GM12892 (cell line): ENCODE measurements at places on chromosomes 1 and 21.

GRCh38 chr1:16267690-16268180 lies 30.8 kb upstream of the CPLANE2 start:
- DNase-seq = no peak

- DNase-seq = no peak
These were observed 11.6 kb downstream of the POGZ start for GRCh38 chr1:151447696-151448095.

- no peak for DNase-seq
These were observed 352.5 kb downstream of the ADGRL2 start for GRCh38 chr1:82153272-82153629.

- no peak for DNase-seq
These were observed 174.2 kb upstream of the CHODL start for GRCh38 chr21:18070392-18070791.

DNA sequence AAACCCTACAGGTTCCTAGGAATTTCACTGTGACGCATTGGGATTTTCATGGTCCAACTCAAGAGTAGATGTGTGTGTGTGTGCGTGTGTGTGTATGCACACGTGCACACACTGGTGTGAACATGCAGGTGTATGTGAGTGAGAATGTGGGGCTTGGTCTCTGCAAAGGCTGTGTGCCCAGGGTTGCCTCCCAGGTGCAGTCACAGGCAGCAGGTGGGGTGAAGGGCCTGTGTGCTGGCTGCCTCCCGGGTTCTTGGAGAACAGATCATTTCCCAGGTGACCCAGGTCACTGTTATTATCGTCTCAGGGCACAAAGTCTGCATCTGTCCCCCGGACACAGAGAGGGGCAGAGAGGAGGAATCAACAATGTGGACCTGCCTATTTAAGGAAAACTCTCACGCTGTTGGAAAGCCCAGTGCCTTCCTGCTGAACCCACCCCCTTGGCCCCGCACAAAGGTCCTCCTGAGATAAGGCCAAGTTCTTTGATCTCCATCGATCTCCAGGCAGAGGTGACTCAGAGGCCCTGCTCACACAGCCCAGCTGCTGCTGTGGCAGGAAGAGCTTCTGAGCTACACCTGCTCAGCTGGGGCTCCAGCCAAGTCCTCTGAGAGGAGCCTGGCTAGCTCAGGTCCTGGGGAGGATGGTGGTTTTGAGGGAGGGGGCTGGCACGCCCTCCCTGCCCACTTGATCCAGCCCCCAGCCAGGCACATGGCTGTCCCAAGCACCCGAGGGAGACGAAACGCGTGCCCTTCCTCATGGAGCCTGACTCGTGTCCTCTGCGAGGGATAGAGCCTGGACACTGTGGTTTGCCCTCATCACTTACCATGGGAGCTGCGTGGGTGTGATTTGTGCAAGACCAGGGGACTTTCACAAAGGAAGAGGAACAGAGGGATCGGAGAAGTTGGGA lies 134.0 kb upstream of the ARHGEF16 start:
- no peak for DNase-seq

DNA sequence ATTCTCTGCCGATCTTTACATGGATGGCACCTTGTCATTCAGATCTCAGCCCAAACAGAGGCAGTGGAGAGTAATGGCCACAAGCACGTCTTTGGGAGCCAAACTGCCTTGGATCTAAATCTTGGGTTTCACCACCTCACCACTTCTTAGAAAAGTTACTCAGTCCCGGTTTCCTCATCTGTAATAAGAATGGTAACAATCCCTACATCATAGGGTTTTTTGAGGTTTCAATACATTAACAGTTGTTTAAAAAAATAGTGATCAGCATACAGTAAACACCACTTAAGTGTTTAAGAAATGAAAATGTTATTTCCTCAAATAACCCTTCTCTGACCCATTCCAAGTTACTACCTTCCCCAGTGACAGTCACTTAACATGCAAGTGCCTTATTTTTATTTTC lies 38.5 kb upstream of the KCNA3 start:
- no peak for DNase-seq

DNA sequence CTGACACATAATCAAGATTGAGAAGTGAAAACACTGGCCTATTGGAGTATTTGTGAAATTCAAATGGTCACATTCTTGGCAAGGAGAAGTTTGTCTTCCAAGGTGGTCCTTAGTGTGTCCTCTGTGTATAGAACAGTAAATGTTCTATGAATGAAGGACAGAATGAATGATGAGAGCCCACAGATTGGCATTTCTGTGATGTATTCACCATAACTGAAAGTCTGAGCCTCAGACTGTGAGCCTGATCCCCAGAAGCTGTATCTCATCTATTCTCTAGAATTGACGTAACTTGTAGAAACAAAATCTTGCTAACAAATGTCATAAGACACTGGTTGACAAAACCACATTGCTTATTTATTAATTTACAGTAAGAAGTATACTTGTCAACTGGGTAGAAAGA lies 111.5 kb upstream of the ETV3 start:
- DNase-seq = no peak

GRCh38 chr1:5885471-5886139 lies 106.6 kb downstream of the NPHP4 start:
- no peak for DNase-seq

DNA sequence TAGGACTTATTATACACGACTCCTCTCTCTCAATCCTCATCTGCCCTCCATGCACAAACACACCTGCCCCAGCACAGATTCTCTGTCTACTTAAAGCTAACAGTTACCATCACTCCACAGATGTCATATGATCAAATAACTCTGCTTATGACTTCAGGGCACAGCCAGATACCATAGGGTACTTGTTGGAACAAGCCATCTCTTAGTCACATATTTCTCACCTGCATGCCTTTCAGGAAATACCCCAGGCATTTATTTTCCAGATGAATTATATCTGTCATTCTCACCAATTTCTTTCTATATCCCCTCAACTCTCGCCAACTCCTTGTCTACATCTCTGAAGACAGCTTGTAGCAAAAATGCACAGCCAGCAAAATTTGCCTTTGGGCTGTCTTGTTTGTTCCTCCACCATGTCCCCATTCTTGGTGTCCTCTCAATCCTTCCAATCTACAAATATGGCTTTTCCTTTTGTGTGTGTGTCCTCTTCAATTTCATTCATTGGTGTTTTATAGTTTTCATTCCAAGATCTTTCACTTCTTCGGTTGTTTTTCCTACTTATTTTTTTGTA lies 353.9 kb upstream of the CAMK1G start:
- DNase-seq = no peak

DNA sequence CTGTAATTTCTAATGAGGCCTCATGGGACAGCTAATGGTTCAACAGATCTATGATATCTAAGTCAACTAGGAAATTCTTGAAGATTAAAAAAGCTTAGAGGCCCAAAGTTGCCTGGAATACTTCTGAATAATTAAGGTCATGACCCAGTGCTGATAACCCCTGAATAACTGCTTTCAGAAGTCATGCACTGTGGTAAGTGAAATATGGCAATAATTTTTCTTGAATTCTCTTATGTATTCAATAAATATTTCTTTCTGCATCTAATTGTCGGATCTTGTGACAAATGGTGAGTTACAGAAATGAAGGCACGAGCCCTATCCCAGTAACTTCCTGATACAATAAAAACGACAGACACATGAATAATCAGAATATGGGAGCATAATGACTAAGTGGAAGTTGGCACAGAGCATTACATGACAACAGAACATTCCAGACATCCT lies 219.3 kb upstream of the GREM2 start:
- DNase-seq = no peak

GRCh38 chr1:62823556-62823955 lies 39.6 kb downstream of the ATG4C start:
- DNase-seq = no peak

GRCh38 chr1:176932114-176933104 lies 232.1 kb downstream of the ASTN1 start:
- DNase-seq = no peak

DNA sequence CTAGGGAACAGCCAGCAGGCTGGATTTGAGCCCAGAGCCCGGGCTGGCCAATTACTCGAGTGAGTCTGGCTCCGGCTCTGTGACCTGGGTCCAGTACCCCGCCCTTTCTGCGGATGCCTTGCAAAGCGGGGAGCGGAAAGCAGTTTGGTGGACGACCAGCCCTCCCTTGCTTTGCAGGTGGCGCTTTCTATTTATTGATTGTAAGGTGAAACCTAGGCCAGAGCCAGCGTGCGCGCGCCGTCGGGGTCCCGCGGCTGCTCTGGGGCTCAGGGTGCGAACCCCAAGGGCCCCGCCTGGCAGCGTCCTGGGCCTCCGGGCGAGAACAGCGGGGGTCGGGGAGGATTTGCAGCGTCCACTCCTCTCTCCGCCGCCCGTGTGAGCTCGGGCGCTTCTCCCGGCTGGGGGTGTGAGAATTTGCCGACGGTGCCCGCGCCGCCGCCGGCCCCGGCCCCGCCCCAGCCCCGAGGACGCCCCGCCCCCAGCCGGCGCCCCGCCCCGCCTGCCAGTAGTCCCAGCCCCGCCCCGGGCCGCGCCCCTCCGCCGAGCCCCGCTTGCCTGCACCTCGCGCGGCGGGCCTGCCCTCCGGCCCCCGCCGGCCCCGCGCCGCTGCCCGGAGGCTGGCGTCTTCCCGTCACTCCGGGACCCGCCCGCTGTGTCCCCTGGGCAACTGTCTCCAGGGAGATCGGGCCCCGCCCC lies 37.6 kb downstream of the PIK3CD start:
- DNase-seq = peak; percentile 74

GRCh38 chr1:67013573-67013972 lies 40.4 kb downstream of the SLC35D1 start:
- DNase-seq = no peak

GRCh38 chr1:200525090-200525987 lies 95.2 kb downstream of the KIF14 start:
- no peak for DNase-seq

GRCh38 chr1:153546371-153546770 lies 765 bp upstream of the S100A4 start:
- no peak for DNase-seq
